ENCODE measurements at places on chromosomes 5 and 9. TPM values are rescaled to one million over a fixed set of nuclear protein-coding genes. Genes with fewer than 3 reads are reported as not detected.
A peak's percentile ranks its signal among the peaks of the same experiment; 100 is the strongest.

MYO10 gene
- total RNA-seq: 76.9 TPM

GLRA1 gene
- not detected for total RNA-seq

ANKRD31 gene
- not detected for total RNA-seq

EGFL7 gene
- total RNA-seq: 712 TPM

GFI1B gene
- not detected for total RNA-seq

NTNG2 gene
- 0.58 TPM for total RNA-seq

LCN9 gene
- total RNA-seq: not detected

HACD4 gene
- 2.8 TPM for total RNA-seq

DNA sequence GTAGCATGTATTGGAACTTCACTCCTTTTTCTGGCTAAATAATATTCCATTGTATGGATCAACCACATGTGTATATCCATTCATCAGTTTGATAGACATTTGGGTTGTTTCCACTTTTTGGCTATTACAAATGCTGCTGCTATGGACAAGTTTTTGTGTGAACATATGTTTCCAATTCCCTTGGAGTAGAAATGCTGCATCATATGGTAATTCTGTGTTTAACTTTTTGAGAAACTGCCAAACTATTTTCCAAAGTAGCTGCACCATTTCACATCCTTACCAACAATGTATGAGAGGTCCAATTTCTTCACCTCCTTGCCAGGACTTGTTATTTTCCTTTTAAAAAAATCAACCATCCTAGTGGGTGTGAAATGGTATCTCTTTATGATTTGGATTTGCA is 8.4 kb downstream of the FRRS1L start:
- no peak for DNase-seq

DNA sequence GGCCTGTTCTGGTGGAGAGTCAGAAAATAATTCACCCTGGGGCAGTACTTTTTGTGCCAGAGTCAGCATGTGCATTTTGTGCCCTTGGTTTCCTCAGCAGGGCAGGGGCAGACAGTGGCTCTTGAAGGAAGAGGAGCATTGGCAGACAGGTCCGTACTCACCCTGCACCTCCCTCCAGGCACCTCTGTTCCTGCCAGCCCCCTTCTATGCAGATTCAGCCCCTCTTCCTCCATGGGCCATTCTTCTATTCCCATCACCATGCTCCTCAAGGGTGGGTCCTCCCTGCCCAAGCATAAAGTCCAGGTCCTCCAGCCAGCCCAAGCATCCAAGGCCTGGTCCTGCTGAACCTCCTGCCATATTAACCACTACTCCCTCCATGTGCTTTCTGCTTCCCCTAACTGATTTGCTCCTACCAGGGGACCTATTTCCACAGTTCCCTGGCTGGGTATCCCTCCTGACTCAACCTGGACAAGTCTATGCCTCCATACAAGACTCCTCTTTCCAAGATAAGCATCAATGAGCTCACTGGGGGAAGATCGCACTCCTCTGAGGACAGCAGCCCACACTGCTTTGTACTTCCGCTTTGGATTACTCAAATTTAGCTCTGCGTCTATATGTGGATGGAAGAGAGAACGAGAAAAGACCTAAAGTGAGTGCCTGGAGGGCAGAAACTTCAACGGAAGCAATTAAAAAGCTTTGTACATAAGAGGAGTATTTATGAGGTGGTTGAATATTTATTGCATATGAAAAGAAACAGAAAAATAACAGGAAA is 9.3 kb upstream of the ACSL6 start:
- DNase-seq: no peak

DNA sequence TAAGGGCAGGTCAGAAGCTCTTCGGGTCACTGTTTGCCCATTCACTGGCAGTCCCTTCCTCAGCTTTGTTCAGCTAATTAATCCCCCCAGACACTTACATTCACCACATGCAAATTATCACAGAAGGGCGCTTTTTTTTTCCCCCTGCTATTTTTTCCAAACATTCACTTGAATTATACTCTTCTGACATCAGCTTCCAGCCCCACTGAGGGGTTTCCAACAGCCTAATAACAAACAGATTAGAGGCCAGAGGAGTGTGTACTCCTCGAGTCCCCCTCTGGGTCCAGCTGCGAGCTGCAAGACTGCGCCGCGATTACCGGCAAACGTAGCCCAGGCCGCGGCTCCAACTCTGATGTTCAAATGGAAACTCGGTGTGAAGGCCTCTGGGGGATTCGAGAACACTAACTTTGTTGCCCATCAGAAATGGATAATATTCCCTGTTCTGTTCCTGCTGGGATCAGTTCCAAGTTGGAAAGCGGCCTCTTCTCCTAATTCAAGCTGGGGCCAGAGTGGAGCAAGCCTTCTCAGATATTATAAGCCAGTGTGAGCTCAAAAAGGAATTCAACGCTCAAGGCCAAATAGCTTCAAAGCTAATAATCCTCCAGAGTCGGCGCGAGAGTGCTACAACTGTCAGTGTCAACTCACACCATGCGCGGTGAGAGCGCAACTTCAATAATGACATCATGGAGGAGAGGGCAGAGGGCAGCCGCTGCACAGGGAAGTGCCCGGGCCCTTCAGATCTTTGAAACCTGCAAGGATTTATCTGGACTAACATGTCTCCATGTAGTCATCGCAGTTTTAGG is 560.8 kb downstream of the BNC2 start:
- DNase-seq: no peak

- DNase-seq: no peak
Measured at GRCh38 chr5:144882739-144883283, 712.1 kb downstream of the KCTD16 start.

DNA sequence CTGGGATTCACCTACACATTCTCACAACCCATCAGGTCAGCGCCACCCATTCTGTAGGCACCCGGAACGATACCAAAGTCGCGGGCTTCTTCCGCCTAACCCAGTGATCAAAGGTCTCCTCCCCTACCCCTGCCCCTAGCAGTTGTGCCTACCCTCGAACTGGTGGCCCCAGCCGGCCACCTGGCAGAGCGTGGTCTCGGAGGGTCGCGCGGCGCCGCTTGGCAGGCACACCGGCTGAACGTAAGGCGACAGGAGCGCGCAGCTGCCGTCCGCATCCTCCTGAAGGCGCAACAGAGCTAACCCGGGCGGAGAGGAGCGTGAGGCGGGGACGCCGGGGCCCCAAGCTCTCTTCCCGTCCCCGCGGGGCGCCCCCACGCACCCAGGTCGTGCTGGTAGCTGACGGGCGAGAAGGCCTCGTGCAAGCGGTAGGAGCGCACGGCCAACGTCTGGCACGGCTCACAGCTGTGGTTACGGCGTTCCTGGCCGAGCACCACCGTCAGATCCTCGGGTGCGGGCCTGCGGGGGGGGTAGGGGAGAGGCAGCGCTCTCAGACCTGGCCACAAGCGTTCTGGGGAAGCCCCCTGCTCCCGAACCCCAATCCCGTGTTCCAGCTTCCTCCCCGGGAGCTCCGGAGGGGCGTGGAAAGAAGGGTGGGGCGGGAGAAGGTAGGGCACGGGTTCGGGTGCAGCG is 2.8 kb upstream of the PFN3 start:
- no peak for DNase-seq

DNA sequence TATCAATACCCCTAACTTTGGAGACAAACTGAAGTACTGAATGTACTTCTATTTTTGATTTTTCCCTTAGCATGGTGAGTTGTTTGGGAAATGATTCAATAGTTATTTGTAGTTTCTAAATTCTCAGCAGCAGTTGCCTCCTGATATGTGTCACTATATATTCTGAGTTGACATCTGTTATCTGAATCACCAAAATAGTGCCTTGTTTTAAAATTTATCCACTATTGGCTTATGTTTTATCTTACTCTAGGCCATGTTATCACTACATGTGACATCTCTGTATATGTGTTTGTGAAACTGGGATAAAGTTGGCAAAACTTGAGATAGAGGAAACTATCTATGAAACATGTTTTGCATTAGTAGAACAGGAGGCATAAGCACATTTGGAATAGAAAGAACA is 317.6 kb downstream of the TLE4 start:
- DNase-seq: no peak

DNA sequence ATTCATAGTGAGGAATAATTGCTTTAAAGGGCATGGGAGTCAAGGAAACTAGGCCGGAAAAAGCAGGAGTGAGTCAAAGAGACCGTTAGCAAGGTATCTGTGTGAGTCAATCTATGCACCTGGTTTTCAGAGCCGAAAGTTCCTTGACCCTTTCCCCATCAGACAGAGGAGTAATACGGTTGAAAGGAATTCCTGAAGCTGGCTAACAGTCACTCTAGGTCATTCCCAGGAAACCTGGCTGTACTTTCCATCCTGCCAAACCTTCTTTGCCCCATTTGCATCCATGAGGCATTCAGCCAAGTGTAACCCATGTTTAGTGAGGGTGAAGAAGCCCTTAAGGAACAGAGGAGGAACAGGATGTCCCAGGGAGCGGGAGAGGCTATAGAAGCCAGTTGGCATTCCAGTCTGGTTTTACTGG is 16.2 kb downstream of the RBM18 start:
- DNase-seq: peak; percentile 77

GRCh38 chr5:317086-317811 is 4.3 kb upstream of the AHRR start:
- DNase-seq: no peak

GRCh38 chr5:13866792-13867191 is 77.7 kb downstream of the DNAH5 start:
- DNase-seq: no peak

GRCh38 chr5:31934156-31934555 is 240.0 kb downstream of the GOLPH3 start:
- DNase-seq: no peak

DNA sequence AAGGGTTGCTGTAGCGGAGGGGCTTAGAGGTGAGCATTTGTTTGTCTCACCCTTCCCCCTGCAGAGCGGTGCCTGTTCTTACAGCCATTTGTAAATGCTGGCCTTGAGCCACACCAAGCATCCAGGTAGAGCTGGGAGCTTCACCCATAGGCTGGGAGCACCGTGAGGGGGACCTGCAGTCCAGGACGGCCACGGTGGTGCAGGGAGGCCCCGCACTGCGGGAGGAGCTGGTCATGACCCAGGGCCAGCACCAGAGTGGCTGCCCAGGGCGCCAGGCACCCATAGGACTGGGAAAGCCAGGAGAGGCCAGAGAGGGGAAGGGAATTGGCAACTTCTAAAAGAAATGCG is 197.3 kb upstream of the ADAMTS16 start:
- DNase-seq: no peak

GRCh38 chr5:16721151-16722096 is 104.6 kb upstream of the RETREG1 start:
- no peak for DNase-seq

GRCh38 chr5:107295914-107296313 is 374.8 kb downstream of the EFNA5 start:
- DNase-seq: no peak

GRCh38 chr9:131963072-131964030 is 116.3 kb downstream of the MED27 start:
- no peak for DNase-seq

DNA sequence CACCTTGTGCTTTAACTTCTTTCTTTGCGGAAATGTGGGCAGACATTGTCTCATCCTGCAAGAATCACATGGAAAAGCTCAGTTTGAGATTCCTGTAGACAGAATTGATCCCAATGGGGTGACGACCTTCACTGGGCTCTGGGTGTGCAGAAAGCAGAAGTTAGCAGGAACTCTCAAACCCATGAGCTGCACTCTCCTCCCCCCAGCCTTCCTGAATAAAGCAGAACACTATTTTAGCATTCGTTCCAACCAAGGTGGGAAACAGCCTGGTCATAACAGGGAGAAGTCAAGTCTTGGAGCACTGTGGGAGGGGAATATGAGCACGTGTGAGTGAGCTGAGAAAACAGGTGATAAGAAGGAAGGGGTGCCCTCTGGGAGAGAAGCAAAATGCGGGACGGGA is 87.4 kb upstream of the FER start:
- DNase-seq: no peak

- DNase-seq: no peak
Measured at GRCh38 chr5:146005723-146006122, 69.3 kb downstream of the SH3RF2 start.

DNA sequence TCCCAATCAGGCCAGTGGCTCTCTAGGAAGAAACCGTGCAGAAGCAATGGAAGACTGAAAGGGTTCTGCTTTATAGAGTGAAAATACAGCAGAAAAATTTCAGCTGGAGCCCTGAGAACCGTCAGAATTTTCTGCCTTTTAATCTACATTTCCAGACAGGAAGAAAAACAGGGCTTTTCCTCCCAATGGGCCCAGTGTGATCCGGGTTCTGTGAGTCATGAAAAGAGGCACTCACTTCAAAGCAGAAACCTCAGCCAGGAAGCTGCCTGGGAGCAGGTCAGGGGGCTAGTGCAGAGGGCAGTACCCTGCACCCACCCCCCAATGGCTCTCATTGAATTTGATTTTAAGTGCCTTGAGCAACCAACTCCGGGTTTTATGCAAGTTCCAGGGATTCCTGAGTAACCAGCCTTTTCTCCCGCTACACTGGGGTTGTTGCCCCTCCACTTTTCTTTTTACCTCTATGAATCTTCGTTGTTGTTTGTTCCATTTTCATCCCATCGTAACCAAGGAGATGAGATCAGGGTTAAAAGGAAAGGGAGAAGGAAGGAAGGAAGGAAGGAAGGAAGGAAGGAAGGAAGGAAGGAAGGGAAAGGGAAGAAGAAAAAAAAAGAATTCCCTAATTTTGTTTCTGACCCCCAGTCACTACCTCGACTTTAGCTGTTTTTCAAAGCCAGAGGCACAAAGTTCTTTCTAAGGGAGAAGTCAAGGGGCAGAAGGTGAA is 1.3 kb downstream of the BARHL1 start:
- no peak for DNase-seq

DNA sequence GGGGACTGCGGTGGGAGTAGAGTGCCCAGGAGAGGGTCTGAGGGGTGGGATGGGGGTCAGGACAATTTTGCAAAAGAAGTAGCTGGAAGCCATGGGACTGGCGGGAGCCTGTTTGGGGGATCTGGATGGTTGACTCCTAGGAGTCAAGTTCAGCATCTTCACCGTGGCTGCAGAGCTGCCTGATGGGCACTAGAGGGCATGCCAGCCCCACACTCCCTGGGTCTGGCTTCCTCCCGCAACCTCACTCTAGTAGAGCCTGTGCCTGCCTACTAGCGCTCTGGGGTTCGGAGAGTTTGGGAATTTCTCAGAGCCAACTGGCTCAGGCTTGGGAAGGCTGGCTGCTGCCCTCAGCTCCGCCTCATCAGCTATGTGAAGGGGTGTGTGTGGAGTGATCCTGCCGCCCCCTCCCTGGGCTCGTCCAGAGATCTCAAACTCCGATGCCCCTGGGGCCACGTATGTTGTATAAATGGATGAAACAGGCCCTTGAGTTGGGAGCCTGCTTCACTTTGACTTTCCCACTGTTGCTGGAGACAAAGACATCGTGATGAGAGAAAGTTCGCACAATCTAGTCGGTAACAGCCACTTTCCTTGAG is 10.8 kb downstream of the TSPAN17 start:
- no peak for DNase-seq

GRCh38 chr9:89794918-89795317 is 190.1 kb downstream of the GADD45G start:
- no peak for DNase-seq

Measured in glomerular endothelial cell (primary cell).